ENCODE measurements at places on chromosomes 2 and 18.
A peak's percentile ranks its signal among the peaks of the same experiment; 100 is the strongest.

DNA sequence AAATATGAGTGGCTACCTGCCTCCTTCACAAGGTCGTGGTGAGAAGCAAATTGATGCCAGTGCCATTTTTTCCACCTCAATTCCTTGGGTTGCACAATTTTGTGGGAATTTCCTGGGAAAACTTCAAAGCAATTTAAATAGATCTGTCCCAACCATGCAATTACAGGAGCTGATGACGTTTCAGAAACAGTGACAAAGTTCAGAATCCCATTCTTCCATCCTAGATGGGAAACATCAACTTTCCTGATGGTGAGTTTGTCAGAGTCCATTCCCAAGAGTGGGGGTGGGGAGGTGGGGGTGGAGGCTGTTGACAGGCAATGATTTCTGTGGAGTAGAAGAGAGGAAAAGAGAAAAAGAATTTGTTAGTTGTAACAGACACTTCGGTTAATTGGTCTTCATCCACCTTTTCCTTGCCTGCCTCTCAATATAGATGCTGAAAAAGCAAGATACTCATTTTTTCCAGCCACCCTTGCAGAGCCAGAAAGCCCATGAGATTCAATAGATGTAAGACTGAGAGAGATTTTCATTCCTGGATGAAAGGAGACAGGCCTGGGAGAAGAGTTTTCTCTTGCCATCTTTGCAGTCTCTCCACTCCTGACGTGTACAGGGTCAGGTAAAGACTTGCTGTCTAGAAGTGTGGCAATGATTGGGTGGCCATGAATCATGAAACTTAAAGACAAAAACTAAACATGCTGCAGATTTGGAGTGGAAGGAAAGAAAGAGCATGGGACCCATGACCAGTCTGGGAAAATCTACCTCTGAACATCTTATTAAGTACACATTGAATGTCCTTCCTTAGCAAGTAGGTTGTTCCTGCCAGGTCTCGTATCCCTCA, 47.3 kb downstream of the SOCS6 start:
- DNase-seq, result peak; percentile 71

DNA sequence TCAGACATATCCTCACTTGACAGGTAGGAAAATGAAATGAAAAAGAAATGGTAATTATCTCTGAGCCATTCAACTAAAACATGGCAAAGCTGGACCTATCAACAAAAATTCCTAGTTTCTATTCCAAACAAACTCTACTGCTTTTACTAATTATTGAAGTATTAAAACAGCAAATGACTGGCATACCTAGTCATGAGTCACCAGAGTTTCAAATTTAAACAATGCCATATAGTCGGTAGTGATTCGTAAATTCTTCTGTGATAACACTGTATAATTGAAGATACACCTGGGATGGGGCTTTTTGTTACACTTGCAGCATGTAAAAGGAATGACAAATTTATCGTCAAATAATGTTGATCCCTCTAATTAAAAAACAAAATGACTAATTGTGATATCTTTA, 153.1 kb upstream of the THUMPD2 start:
- DNase-seq, result no peak

DNA sequence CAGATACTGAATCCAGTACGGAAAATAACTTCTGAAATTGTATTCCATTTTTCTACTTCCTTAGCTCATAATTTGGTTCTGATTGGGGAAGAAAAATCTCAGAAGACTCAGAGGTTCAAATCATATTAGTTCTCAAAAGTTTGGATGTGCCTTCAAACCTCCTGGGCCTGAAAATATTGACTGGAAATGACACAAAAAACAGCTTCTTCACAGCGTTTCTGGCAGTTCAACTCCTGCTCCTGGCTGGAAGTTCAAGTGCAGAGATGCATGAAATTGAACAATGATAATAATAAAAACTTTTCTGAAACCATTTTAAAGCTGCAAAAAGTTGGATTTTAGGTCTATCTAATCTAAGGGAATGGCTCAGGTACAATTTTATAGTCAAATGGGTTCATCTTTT, 1459.9 kb upstream of the CELF4 start:
- no peak for DNase-seq

DNA sequence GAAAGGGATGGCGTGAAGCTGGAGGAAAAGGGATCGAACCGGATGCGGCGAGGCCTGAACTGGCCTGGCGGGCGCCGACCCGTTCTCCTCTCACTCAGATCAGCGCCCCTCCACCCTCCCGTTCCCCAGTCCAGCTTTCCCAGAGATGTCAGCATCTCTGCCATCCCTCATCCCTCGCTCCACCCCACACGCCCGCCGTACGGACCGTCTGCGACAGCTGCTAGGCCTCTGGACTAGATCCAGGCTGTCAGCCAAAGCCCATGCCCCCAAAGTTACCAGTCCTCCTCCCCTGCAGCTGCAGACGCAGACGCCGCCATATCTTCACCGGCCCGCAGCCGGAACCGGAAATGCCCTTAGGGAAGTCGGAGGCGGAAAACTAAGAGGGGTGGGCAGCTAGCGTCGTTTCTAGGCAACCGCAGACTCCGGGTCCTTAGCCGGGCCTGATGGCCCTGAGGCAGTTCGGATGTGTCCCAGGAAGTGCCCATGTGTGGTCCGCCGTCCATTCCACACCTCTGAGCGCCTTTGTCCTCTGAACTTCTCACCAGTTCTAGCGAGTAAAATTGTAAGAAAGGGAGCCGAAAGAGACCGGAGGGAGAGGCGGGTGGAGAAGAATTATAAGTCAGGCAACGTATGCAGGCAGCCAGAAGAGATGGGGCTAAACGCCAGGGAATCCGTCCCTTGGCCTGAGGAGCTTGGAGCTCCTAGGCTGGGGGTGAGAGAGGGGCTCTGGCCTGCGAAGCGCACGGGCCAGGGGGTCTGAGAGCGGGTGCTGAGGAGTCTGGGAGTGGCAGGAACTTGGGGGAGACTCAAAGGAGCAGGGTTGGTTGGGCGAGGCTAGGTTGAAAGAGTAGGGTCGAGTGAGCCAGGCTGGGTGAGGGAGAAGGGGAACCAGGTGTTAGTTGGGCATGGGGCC, at the start of the genes RNF25 and STK36:
TSS of gene RNF25 (minus strand) at position 349 of the 913 bp plus-strand sequence. CDS start at position 317, 32 bp downstream.
TSS of gene STK36 (plus strand) at position 433 of the 913 bp plus-strand sequence. CDS start 744 bp downstream, outside the sequence.
- no peak for DNase-seq

- no peak for DNase-seq
Measured at GRCh38 chr2:187168720-187169713, 279.0 kb downstream of the CALCRL start.

DNA sequence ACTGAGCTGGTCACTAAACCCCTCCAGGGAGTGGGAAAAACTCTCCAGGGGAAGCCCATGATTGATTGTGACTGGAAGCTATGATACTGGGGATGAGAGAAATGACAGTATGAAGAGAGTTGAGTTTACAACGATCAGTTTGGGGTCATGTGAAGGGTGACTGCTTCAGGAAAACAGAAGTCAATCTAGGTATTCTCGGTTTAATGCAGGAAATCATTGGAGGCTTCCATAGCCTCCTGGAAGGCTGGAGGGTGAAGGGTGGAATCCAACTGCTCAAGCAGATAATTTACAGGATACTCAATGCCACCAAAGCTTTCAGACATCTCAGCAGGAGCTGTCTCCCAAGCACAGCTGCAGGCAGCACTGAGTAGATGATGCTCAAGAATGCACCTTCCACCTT, 154.6 kb downstream of the ZNF516 start:
- no peak for DNase-seq

- DNase-seq, result no peak
Measured at GRCh38 chr2:193980599-193980998, 1676.4 kb upstream of the SLC39A10 start.

GRCh38 chr2:203347375-203347774, 19.2 kb downstream of the ABI2 start:
- DNase-seq, result no peak

DNA sequence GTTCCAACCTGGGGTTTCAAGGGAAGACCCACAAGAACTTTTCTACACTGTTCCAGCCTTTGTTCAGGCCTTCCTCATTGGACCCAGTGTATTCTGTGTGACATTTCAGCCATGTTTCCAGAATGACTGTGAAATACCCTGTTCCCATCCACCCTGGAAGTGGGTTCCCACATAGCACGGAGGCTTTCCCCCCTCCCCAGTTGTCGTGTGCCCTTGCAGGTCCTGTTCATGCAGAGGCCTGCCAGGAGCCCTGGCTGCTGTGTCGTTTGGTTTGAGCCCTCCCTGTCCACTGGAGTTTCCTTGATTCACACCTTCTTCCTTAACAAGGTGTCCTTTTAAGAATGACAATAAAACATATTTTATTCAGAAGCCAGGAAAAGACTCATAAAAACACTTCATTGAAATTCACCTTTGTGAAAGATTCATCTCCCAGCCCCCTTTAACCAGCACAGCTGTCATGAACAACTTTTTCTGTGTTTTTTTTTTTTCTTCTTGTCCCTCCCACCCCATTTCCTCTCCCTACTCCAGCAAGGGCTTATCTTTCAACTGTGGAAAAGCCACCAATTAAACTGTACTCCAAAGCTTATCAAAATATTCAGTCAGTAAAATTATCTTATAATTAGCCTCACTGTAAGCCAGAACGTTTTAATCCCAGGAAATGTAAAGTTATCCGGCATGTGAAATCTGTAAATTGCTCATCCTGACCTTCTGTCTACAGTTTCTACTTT, 106.4 kb downstream of the ACOXL start:
- no peak for DNase-seq

- no peak for DNase-seq
Measured at GRCh38 chr2:179771791-179772190, 89.6 kb downstream of the ZNF385B start.

DNA sequence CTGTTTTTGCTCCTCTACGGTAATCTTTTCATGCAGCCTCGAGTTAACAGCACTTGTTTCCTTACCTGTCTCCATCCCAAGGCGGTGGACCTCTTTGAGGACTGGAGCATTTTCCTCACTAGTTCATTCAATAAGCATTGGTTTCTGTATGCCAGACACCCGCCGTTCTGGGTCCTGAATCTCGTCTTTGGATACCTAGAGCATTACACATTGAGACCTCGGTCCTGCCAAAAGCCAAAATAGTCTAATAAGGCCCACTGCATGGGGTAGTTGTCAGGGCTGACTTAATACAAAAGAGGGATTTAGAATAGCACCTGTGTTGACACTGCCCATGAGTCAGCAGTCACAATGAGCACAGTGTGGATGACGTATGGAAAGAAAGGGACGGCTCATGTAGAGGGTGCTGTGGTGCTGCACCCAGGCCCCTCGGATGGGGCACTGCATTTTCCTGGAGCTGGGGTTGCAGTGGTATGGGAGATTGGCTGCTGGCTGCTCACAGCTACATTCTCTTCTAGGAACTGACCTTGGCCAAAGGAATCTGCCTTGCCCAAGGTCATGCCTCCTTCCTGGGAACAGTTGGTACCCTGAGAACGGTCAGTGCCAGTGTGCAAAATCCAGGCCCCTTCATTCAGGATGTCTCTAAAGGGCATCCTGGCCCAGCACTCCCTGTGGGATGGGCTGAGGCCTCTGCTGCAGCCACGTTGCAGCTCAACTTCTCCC, 126.9 kb upstream of the NCK2 start:
- DNase-seq, result no peak

- DNase-seq, result no peak
Measured at GRCh38 chr2:19617257-19617848, 258.9 kb upstream of the OSR1 start.

DNA sequence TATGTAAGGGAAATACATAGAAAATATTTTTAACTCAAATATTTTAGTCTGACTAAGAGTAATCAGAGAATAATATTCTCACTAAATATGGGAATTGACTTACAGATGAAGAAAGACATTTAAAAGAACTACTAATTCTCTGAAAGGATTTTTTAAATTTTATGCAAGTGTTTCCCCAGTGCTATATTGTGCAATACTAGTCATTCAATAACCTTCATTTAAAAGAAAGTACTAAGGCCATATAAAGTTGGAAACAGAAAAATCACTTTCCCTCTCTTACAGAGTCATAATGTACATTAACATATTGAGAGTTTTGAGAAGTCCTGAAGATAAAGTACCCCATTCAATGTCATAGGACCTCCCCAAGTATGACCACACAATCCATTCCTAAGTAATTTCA, 584.6 kb upstream of the ACVR2A start:
- no peak for DNase-seq

DNA sequence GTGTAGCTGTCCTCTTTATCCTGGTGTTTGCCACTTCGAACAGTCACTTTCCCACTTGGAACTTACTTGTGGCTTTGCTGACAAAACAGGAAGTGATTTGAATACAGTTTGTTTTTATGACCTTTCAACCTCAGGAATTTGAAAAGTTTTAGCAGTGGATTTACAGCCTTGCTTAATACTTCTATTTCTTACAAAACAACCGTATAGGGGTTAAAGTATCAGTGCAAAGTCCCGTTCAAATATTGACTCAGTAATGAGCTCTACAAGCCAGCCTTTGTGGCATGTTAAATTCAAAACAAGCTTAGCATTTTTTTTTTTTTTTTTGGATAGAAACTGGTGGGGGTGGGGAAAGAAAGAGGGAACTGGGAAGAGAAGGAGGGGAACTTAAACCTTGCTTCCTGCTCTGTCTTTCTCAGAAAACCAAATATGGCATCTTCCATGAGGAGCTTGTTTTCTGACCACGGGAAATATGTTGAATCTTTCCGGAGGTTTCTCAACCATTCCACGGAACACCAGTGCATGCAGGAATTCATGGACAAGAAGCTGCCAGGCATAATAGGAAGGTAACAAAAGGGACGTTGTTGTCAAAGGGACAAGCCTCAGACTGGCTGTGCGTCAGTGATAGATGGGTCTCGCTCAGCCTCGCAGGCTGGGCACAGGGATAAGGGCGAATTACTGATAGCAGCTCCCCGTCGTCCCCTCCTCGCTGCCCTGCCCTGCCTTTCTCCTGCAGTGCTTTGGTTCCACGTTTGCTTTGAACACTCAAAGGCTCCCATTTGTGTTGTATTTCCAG, at the start of gene HNMT:
TSS of gene HNMT (plus strand) at position 408 of the 793 bp plus-strand sequence. CDS start at position 427, 19 bp downstream.
- peak; percentile 74 for DNase-seq

- DNase-seq, result peak; percentile 27
Measured at GRCh38 chr2:72745679-72746368, 80.0 kb downstream of the EXOC6B start.
